ENCODE measurements at places on chromosomes 1 and 21.

DNA sequence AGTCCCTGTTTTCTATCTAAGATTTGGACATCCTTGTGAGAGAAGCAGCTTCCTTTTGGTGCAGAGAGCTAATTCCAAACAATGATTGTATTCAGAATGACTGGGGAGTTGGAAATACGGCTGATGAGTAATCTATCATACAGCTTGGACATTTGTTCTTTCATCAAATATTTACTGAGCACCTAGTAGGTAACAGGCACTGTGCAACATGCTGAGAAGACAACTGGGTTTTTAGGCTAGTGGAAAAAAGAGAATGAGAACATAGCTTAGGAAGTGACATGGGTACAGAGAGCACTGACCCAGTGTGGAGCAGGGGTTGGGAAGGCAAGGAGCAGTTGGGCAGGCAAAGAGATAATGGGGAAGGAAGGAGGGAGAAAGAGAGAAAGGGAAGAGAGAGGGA is 87.5 kb downstream of the TBX19 start:
- no peak for DNase-seq

- DNase-seq: no peak
These were observed 183.0 kb upstream of the HOOK1 start for GRCh38 chr1:59631561-59632255.

- no peak for DNase-seq
These were observed 22.8 kb upstream of the ZNF697 start for GRCh38 chr1:119670898-119671297.

- no peak for DNase-seq
These were observed 33.1 kb upstream of the LBR start for GRCh38 chr1:225460737-225461532.

DNA sequence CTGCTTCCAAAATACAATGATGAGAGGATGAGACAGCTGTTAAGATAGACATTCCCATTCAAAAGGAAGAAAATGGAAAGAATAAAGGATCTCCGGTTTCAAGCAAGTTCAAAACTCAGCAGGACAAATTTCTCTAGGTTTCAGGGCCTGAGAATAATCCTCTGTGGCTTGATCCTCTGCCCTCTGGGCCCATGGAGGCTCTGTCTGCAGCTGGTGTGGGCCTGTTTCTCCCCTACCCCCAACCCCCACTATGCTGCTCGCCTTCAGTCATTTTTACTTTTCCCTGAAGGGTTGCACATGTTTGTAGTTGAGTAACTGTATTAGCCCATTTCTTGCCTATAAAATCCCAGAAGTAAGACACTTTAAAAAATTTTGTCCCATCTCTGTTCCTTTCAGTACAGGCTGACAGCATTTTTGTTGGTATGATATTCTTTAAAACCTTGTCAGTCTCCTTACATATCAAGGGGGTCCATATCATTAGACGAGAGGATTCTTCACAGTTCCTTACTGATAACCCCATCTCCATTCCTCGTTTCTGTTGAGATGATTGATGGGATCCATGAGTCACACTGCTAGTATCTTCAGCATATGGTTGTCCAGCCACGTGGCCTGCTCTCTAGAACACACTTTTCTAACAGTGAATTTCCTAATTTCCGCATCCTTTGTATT is 10.5 kb downstream of the ZMYM4 start:
- DNase-seq: no peak

DNA sequence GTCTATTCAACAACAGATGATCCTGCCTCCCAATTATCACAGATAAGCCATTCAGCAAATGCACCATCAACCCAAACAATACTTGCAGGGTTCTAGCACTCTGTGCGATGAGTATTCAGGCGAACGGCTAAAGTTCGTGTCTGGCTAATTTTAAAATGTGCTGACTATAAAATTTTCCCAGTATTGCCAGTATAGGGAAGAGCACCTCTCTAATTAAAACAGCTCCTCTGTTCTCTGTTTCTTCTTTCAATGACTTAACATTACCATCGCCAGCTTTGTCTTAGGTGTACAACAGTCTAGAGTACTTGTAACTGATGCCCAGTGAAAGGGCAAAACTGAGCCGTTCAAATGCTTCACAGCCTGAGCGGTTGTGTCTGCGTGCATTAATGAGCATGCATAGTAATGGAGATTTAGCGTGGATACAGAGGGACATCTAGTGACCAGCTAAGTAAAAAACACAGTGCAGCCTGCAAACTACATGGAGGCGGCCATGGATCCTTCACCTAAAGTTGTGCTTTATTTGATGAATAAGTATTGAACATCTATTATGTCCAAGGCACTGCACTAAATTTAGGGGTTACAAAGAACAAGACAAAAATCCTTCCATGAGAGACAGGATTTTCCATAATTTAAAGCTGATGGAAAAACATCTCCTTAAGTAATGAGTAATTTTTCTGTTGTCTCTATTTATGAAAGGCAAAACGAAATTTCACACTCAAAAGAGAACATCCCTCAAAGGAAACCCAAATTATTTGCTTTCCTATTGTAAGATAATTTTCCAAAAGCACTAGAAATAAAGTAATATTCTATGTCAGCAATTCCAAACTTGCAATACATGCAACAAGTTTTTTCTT is 120.0 kb downstream of the SETD4 start:
- DNase-seq: no peak

DNA sequence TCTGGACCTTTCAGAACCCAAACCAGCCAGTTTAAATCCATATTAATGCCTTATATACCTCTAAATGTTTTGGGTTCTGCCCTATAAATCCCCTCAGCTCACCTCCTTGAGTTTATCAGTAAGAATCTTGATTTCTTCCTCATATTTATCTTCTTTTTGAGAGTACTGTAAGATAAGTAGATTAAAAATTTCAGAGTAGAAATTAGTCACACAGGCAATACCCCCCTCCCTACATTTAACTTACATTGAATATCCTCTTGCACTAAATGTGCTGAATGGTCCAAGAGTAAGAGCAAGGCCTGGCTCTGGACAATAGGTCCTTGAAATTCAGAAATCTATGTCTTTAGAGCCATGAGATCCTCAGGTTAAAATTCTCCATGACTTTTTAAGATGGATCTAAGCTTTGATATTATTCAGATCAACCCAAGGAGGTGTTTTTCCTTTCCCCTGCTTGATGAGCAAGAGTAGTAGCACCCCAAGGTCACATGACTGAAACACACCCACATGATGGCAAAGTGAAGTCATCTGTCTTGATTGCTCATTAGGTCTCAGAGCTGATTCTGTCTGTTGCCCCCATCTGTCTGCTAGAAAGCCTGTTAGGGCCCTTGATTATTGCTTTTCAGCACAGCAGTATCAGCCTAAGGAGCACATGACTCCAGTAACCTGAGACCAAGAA is 15.8 kb upstream of the NUP210L start:
- no peak for DNase-seq

- DNase-seq: no peak
These were observed 35.5 kb downstream of the ADAMTS1 start for GRCh38 chr21:26809745-26810144.

- DNase-seq: no peak
These were observed 11.4 kb downstream of the VAV3 start for GRCh38 chr1:107953556-107953955.

GRCh38 chr1:236167154-236167553 is 24.8 kb downstream of the GPR137B start:
- DNase-seq: no peak

- no peak for DNase-seq
These were observed 1.7 kb upstream of the AIRE start for GRCh38 chr21:44283948-44284347.

DNA sequence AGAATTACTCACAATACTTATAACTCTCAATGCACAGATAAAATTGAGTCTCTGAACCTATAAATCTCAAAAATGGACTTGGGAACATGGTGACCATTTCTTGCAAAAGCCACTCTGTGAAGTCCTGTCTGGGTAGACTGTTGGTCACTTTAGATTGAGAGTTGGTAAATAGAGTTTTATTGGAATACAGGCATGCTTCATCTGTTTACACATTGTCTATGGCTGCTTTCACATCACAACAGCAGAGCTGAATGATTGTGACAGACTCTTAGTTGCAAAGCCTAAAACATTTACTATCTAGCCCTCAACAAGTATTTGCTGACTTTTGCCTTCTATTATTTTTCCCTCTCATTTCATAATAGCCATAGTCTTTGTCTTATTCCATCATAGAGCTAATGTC is 24.1 kb upstream of the ASPM start:
- DNase-seq: no peak

GRCh38 chr1:201506092-201506491 is 831 bp downstream of the CSRP1 start:
- DNase-seq: no peak

DNA sequence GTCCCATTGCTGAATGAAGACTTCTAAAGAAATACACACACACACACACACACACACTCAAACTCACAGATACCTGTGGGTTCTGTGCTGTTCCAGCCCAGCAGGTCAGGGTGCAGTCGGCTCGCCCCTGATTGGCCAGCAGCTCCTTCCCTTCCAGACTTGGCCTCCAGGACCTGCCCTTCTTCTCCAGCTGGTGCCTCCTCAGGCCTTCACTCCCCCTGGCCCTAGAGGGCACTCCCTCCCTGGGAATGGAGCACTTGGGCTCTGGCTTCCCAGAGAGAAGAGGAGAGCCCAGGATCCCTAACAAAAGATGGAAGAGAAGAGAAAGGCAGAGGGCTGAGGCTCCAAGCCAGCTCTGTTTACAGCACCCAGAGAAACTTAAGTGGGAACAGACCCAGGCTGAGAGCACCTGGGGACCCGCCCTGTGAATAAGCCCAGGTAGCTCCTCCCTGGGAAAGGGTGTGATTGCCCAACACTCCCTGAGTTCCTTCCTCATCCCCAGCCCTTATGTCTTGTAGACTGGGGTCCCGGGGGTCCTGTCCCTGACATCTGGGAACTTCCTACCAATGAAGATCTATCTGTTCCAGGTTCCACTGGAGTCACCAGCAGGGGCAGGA is at the start of gene PGLYRP3:
PGLYRP3 (minus strand) TSS at position 383 of the 617 bp plus-strand sequence. CDS start 2,287 bp downstream, outside the sequence.
- no peak for DNase-seq

DNA sequence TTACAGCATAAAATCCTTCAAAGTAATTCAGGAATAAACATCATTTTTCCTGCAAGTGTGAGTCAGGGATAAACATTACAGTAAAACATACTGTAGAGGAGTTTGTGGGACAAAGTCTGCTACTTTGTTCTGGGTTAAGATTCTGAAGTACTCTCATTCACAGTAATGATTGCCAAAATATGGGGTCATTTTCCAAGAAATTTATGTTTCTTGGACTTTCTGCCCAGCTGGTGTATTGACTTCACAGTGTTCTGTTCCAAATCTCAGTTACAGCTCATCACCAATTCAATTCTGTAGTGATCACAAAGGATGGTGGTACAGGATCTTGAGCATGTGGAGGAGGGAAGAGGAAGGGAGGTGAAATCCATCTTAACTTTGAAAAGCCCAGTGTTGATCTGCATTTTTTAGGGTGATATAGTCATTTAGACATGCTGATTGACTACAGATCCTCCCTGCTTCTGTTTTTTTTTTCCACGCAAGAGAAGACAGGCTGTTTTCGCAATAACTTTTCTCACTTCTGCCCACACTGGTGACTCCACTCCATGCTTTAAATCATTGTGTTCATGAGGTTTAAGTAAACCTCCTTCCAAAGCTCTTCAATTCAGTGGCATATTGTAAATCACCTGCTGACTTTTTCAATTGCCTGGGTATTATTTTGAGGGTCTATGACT is 60.4 kb upstream of the C1orf53 start:
- no peak for DNase-seq

GRCh38 chr1:197321811-197322210 is 53.8 kb downstream of the CRB1 start:
- no peak for DNase-seq

DNA sequence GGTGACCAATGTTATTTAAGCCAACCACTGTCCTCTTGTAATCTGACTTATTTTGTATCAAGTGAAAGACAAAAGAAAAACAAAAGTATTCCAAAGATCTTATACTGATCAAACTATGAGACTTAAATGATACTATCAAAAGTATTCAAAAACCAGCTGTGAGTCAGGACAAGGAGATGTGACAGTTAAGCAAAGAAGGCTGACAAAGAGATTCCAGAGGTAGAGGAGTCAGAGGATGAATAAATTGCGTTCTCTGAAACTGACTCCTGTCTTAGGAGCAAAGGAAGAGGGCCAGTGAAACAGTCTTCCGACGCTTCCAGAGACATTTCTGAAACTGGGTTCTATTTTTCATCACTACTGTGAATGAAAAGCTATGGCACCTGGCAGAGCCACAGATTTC is 20.9 kb downstream of the TMEM50B start:
- DNase-seq: no peak

GRCh38 chr1:209390764-209391163 is 192.8 kb upstream of the CAMK1G start:
- no peak for DNase-seq

DNA sequence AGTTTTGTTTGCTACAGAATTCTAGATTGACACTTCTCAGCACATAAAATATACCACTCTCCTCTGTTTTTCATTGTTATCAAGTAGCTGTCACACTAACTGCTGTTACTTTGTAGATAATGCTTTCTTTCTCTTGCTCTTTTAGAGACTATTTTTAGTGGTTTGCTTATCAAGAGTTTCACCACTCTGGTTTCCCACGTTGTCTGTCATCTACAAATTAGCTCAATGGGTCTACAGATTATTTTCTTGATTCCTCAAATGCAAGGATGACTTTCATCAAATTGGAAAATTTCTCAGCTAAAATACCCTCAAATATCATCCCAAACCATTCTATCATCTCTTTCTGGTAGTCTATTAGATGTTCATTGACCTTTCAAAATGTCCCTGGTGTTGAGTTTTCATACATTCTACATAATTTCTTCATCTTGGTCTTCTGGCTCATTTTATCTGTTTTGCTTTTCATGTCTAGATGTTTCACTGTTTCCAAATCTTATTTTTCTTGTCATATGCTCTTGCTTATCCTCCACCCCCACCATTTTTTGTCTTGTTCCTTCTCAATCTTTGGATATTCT is 122.5 kb downstream of the TRIM33 start:
- DNase-seq: no peak

GRCh38 chr1:1171161-1171545 is 2.5 kb upstream of the TTLL10 start:
- DNase-seq: no peak

- no peak for DNase-seq
These were observed 208.5 kb upstream of the DAB1 start for GRCh38 chr1:57632401-57632800.

GRCh38 chr1:219427403-219427802 is 185.5 kb downstream of the ZC3H11B start:
- DNase-seq: no peak

GRCh38 chr1:24329797-24330543 is 10.8 kb downstream of the GRHL3 start:
- no peak for DNase-seq

DNA sequence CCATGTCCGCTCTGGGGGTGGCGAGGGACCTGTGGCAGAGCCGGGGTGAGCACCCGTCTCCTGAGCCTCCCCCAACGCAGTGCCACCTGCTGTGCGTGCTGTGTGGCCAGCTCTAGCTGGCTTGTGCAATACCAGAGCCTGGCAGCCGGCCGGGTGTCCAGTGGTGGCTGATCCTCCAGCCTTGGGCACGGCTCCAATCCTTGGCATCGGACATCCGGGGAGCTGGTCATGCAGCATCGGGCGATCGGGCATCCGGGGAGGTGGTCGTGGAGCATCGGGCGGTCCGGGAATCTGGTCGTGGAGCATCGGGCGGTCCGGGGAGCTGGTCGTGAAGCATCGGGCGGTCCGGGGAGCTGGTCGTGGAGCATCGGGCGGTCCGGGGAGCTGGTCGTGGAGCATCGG is 8.1 kb downstream of the SLX9 start:
- no peak for DNase-seq

- no peak for DNase-seq
These were observed 360.4 kb upstream of the NR5A2 start for GRCh38 chr1:199667089-199667488.

Data from stimulated activated CD8-positive, alpha-beta memory T cell treated with anti-CD3 and anti-CD28 coated beads, Interleukin-4, amount 100 ng/mL, for 1 hour (primary cell).